ENCODE measurements at places on chromosomes 7 and 10.
A peak's percentile ranks its signal among the peaks of the same experiment; 100 is the strongest.

GRCh38 chr7:158495786-158496185, 91.8 kb downstream of the PTPRN2 start:
- DNase-seq, result no peak

DNA sequence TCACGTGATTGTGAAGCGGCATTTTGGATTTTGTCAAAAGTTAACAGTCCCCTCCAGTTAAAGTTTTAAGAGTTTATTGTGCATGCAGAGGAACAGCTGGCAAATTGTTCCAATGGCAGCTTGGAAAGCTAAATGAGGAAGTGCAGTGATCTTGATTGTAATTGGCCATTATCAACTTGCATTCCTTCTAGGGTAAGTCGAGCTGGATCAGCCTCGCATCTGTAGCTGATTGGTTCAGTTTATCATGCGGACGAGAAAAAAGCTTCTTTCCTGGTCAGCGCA, 566 bp downstream of the ZNF789 start:
- DNase-seq, result peak; percentile 58

DNA sequence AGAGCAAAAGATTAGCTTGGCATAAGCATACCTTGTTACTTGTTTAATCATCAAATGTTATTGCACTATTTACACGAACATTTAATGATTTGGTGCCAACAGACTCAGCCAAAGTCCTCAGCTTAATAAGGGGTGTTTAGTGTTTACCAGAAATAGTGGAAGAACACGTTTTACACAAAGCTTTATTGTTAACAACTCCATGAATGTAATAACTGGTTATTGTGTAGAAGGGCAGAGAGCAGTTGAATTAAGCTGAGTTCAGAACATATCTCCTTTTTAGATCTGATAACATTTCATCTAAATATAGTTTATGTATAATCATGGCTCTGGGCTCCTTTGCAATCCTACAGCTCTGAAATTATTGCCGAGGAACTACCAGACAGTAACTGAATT, 99.1 kb downstream of the CABCOCO1 start:
- DNase-seq, result no peak

GRCh38 chr7:83866582-83866981, 217.6 kb upstream of the SEMA3E start:
- no peak for DNase-seq

- no peak for DNase-seq
Observed at GRCh38 chr7:94440451-94441039, 45.9 kb downstream of the COL1A2 start.

GRCh38 chr7:75010036-75010435, 45.5 kb downstream of the CASTOR2 start:
- DNase-seq, result no peak

DNA sequence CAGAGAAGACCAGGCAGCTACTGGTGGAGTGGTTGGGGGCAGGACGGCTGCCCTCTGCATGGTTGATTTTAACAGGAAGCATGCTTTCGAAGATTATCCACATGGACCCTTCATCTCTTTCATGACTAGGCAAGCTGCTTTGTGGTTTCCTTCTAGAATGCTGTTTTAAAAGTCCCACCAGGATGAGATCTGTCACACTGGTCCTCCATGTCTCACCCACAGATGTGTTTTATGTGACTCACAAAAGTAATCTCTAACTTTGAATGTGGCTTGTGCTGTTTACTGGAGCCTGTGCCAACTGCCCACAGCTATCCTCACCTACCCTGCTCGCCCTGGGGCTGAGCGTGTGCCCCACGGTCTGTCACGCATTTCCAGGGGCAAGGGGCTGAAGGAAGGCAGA, 188.8 kb downstream of the GFRA1 start:
- no peak for DNase-seq

- DNase-seq, result no peak
Observed at GRCh38 chr7:103576641-103577040, 130.6 kb upstream of the SLC26A5 start.

DNA sequence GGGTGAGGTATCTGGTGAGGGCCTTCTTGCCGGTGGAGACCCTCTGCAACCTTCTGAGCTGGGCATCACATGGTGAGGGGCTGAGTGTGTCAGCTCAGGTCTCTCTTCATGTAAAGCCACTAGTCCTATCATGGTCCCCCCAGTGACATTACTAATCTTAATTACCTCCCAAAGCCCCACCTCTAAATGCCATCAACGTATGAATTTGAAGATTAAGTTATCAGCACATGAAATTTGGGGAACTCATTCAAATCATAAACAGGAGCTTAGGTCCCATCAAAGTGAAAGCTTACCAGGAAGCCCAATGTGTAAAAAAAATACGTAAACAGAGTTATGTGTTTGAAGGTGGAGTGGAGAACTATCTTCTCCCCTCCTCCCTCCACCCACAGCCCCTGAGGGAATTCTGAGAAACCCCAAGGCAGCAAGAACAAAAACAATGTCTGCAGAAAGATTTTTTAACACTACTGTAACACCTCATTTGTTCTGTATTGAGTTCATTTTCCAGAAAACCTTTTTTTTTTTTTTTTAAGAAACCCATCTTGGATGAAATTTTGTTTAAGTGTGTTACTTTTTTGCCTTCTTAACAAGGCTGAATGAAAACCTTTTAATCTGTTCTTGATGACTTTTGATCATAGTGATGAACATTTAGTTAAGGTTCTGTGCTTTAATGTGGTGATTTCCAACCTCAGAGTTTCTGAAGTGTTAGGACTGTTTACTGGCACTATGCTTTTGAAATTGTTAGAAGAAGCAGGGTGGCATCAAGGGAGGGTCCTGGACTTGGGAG, 19.1 kb upstream of the PCGF5 start:
- no peak for DNase-seq

- peak; percentile 48 for DNase-seq
Observed at GRCh38 chr7:6026011-6026819, 5.0 kb upstream of the ANKRD61 start.

DNA sequence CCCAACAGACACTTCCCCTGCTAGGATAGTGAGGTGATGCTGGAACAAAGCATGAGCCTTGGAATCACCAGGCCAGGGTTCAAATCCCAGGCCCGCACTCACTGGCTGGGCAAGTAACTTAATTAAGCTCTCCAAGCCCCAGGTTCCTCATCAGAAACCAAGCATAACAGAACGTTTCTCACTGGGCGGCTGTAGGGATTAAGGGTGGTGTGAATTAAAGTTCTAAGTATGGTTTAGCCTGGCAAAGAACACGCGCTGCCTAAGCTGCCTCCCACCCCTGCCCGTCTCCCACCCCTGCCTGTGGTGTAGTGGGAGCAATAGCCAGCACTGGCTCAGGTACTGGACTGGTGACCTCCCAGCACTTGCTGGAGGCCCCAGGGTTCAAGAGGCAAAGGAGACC, 5.6 kb downstream of the SLC4A2 start:
- DNase-seq, result no peak
